ENCODE measurements at places on chromosomes 4 and X. TPM values are rescaled to one million over a fixed set of nuclear protein-coding genes. Genes with fewer than 3 reads are reported as not detected.

Gene CWH43
- total RNA-seq, result not detected

DNA sequence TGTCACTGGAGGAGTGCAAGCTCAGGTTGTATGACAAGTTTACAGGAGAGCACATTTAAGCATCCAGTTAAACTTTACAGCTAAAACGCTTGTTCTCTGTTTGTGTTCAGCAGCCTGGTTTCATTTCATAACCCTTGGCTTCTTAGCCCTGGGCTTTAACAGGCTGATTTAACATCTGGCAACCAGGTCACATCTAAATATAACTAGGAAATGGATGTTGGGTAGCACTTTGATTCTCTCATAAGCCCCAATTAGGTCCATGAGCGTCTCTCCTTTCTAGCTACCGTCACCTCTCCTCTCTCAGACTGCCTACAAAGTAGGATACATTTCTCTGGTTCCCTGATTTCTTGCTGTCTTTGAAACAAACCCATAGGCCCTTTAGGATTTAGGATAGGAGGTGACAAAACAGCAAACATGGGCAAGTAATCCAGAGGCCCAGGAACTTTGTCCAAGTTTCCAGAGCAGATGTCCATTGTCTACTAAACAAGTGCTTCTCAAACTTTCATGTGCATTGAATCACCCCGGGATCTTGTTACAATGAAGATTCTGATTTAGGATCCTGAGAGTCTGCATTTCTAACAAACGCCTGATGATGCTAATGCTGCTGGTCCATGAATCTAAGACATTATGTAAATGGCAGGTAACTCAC lies 22.5 kb downstream of the OTUD6A start:
- no peak for DNase-seq
- H3K4me1 ChIP-seq, result no peaks in the 10 kb centered on the region
- H3K36me3 ChIP-seq, result no peaks in the 10 kb centered on the region
- no peak overlapping the region for H3K4me3 ChIP-seq
- H3K27ac ChIP-seq, result no peak overlapping the region
- H3K27me3 ChIP-seq, result no peaks in the 10 kb centered on the region

- DNase-seq, result no peak
- no peaks in the 10 kb centered on the region for H3K36me3 ChIP-seq
- H3K27me3 ChIP-seq, result no peaks in the 10 kb centered on the region
- H3K4me1 ChIP-seq, result no peaks in the 10 kb centered on the region
- no peak overlapping the region for H3K4me3 ChIP-seq
- H3K27ac ChIP-seq, result no peak overlapping the region
Measured at GRCh38 chr4:132498215-132498614, 650.9 kb upstream of the PCDH10 start.

DNA sequence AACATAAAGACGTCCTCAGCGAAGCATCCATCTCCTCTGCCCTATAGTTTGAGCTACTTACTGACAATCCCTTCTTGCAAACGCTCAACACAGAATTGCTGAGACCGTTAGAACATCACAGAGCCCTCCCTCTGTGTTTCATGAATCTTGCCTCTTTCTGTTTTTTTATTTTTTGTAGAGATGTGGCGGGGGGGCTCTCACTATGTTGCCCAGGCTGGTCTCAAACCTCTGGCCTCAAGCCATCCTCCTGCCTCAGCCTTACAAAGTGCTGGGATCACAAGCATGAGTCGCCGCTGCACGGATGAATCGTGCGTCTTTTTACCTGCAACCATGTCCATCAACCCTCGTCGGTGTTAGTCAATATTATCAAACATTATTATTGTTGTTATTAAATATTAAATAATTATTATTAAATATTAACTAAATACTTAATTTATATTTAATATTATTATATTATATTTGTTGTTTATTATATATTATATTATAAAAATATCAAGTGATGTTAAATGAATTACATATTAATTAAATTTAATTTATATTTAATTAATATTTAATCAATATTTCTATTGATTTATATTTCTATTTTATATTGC lies 200.7 kb downstream of the CRLF2 start:
- DNase-seq, result no peak
- no peaks in the 10 kb centered on the region for H3K27me3 ChIP-seq
- H3K4me3 ChIP-seq, result no peak overlapping the region
- H3K36me3 ChIP-seq, result no peaks in the 10 kb centered on the region
- H3K27ac ChIP-seq, result no peak overlapping the region

DNA sequence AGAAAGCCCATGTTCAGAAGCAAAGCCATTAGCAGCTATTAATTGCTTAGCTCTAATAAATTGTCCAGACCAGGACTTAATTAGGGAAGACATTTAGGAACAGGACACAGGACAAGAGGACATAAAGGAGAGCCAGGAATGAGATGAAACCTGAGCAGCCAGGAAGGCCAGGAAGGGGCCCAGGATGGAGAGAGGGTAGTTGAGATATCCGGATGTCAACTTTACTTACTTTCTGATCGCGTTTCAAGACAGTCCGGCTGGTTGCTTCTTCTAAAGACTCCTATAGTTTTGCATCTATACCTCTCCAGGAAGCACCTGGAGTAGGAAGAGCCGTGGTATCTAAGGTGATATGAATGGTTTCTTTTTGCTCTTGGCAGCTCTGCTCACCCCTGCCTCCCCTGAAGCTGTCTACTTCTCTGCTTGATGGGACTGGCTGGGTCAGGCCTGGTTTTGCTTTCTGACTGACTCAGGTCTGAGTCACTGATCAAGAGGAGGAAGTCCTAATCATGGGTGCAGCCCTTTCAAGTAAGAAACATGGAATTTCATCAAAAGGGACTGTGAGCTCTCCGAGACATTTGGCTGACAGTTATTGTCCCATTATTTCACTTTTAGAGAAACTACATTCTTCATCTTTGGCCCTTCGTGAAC lies 733.3 kb downstream of the RPA4 start:
- no peak overlapping the region for H3K27ac ChIP-seq
- H3K36me3 ChIP-seq, result no peaks in the 10 kb centered on the region
- H3K4me1 ChIP-seq, result no peaks in the 10 kb centered on the region
- H3K27me3 ChIP-seq, result no peaks in the 10 kb centered on the region
- H3K4me3 ChIP-seq, result no peak overlapping the region

Gene SSX1
- not detected for total RNA-seq

DNA sequence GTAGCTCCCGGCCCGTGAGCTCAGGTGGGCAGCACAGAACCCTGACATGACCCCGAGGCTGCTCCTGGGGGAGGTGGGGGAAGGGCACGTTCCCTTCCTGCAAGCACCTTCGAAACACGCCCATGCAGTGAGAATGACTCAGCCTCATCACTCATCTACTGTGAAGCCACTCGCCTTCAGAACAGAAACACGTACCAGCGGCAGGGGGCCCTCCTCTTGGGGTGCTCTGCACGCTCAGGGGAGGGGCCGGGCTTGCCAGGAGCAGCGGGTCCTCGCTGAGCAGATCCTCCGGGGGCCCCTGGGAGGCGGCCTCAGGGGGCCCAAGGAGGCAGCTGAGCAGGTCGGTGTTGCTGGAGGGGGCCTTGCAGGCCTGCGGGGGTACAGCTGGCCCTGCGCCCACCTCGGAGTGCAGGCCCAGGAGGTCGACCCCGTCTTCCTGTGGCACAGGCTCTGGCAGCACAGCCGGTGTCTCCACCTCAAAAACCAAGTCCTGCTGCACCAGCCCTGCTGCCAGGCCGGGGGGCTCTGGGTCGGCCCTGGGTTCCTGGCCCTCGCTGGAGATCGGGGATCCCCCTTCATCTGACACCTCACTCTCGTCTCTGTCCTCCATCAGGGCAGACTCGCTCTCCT lies 40.9 kb upstream of the CPLX1 start:
- H3K27ac ChIP-seq, result no peak overlapping the region
- H3K4me1 ChIP-seq, result no peaks in the 10 kb centered on the region
- H3K27me3 ChIP-seq, result no peaks in the 10 kb centered on the region
- no peaks in the 10 kb centered on the region for H3K36me3 ChIP-seq
- H3K4me3 ChIP-seq, result no peak overlapping the region
- no peak for DNase-seq

DNA sequence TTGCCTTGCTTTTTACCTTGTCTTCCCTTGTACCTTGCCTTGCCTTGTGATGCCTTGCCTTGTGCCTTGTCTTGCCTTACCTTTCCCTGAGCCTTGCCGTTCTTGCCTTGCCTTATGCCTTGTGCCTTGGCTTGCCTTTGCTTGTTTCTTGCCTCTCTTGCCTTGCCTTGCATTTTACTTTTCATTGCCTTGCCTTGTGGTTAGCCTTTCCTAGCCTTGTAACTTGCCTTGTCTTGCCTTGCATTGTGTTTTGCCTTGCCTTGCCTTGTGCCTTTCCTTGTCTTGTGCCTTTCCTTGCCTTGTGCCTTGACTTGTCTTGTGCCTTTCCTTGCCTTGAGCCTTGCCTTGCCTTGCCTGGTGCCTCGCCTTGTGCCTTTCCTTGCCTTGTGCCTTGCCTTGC lies 84.6 kb downstream of the TAB3 start:
- no peak overlapping the region for H3K4me3 ChIP-seq
- no peaks in the 10 kb centered on the region for H3K4me1 ChIP-seq
- no peaks in the 10 kb centered on the region for H3K27me3 ChIP-seq
- no peak for DNase-seq

DNA sequence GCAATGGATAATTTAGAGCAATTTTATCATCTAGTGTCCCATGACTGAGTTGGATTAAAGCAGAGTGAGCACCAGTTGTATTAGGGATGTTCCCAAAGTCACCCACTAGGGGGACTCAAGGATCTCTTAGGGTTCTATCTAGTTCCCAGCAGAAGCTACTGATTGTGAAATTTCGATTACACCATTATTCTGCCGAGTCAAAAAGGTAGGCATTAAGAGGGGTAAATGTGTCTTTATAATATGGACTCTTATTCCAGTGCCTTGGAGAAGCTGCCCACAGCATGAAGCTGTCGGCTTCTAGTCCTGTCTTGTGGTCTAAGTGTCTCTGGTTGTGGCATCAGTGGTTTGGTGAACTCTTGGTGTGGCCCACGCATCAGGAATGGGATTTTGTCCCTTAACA lies 53.3 kb downstream of the RGS12 start:
- no peaks in the 10 kb centered on the region for H3K36me3 ChIP-seq
- H3K4me3 ChIP-seq, result no peak overlapping the region
- no peak overlapping the region for H3K27ac ChIP-seq
- H3K4me1 ChIP-seq, result peaks cover 4% of the 10 kb centered on the region

DNA sequence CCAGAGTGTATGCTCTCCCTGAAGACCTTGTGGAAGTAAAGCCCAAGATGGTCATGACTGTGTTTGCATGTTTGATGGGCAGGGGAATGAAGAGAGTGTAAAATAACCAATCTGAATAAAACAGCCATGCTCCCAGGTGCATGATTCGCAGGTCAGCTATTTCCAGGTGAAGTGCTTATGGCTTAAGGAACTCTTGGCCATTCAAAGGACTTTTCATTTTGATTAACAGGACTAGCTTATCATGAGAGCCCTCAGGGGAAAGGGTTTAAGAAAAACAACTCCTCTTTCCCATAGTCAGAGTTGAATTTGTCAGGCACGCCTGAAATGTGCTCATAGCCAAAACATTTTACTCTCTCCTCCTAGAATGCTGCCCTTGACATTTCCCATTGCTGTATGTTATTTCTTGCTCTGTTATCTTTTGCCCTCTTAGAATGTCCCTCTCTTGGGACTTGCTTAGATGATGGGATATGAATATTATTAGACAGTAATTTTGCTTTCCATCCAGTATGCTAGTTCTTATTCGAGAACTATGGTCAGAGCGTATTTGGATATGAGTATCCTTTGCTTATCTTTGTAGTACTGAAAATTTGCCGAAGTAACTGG lies 88.6 kb downstream of the PLS3 start:
- H3K27ac ChIP-seq, result no peak overlapping the region
- no peaks in the 10 kb centered on the region for H3K27me3 ChIP-seq
- DNase-seq, result no peak
- H3K4me3 ChIP-seq, result no peak overlapping the region

Gene MTNR1A
- not detected for total RNA-seq

GRCh38 chr4:162610116-162610515 lies 446.3 kb upstream of the FSTL5 start:
- DNase-seq, result no peak
- no peak overlapping the region for H3K4me3 ChIP-seq
- no peak overlapping the region for H3K27ac ChIP-seq
- H3K36me3 ChIP-seq, result no peaks in the 10 kb centered on the region

GRCh38 chr4:154640999-154641398 lies 28.5 kb upstream of the FGG start:
- no peaks in the 10 kb centered on the region for H3K4me1 ChIP-seq
- H3K4me3 ChIP-seq, result no peak overlapping the region
- no peaks in the 10 kb centered on the region for H3K36me3 ChIP-seq
- no peak overlapping the region for H3K27ac ChIP-seq
- H3K27me3 ChIP-seq, result peaks cover 5% of the 10 kb centered on the region

Gene MSANTD1
- total RNA-seq, result 5.5 TPM

Gene ATP1B4
- total RNA-seq, result not detected

Gene BRS3
- total RNA-seq, result not detected

Gene CXCL11
- not detected for total RNA-seq

Gene ADH6
- total RNA-seq, result not detected

Gene CPXCR1
- not detected for total RNA-seq

Gene USP17L5
- total RNA-seq, result not detected

Gene CENPVL3
- not detected for total RNA-seq

Gene GPC3
- not detected for total RNA-seq

Gene RTL3
- not detected for total RNA-seq

Gene APOOL
- 12.2 TPM for total RNA-seq

Gene RENBP
- 39.2 TPM for total RNA-seq

Gene IL13RA2
- not detected for total RNA-seq

DNA sequence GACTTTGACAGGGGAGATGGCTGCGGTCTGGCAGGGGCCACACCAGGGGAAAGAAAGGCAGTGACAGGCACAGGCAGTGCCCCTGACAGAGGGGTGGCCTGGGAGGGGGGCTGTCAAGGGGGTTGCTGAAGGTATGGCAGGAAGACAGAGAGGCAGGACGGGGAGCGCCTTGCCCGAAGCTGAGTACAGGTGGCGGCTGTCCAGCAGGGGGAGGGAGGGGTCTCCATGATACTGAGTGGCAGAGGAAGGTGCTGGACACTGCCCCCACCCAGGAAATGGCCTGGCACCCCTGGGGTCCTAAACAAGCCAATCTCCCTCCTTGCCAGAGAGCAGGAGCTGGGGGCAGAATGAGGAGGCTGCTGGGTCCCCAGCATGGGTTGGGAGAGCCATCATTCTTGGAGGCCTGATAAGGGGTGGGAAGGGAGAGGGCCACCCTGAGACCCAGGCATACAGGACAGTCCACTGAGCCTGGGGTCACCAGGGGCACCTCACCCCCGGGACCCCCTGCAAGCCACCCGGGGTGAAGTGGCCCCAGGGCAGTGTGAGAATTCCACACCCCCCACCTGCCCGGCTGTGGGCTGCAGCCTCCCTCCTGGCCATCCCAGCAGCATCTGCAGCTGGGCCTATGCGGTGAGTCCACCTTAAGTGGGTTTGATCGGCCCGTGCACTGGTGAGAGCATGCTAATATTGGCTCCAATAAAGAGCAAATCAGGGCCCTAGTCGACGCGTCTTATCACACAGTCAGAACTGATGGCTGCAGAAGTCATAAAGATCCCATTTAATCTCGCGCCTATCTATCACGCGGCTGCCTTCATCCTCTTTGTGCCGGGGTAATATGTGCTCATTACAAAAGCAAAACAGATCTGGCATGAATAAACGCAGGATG lies 108.5 kb downstream of the FAM53A start:
- H3K27ac ChIP-seq, result no peak overlapping the region
- H3K4me1 ChIP-seq, result no peaks in the 10 kb centered on the region
- no peaks in the 10 kb centered on the region for H3K27me3 ChIP-seq

- no peak for DNase-seq
- peaks cover 4% of the 10 kb centered on the region for H3K36me3 ChIP-seq
- no peak overlapping the region for H3K4me3 ChIP-seq
- H3K4me1 ChIP-seq, result no peaks in the 10 kb centered on the region
- H3K27me3 ChIP-seq, result no peaks in the 10 kb centered on the region
Measured at GRCh38 chr4:169727616-169728015, 30.1 kb downstream of the HPF1 start.

Gene ADH4
- not detected for total RNA-seq

Gene F9
- total RNA-seq, result not detected
